ENCODE measurements at places on chromosomes 4 and X.

GRCh38 chrX:4239650-4240540 is 526.4 kb upstream of the PRKX start:
- DNase-seq = no peak

GRCh38 chr4:185817403-185817818 is 5.4 kb upstream of the SORBS2 start:
- DNase-seq = no peak

GRCh38 chr4:24979554-24979953 is 51.2 kb downstream of the LGI2 start:
- no peak for DNase-seq

DNA sequence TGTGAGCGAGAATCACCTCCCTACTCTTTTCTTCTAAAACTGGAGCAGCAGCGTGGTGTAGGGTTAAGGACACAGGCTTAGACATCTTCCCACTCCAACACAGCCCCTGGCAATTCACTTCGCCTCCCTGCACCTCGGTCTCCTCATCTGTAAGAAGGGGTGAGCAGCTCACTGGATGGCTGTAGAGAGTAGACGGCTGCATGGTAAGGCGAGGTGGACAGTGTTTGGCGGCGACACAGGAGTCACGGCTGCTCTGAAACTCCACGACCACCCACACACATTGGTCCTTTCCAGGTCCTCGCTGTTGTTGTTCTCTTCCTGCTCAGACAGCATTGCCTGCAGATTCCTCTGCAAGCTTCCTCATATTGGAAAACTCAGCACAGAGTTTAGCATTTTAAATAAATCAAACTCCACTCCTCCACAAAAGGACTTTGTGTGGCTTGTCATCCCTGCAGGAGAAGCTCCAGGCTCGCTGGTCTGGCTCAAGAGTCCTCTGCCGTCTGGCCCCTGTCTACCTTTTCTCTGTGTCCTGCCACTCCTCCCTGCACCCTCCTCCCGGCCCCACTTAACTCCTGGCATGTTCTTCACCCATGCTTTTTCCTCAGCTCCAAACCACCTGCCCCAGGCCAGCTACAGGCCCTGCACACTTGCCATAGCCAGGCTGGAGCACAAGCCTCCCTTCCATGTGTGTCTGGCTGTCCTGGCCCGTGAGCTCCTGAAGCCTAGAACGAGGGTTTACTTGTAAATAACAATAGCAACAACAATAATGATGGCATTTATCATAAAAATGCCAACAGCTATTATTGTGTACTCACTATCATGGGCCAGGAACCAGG is 41.3 kb upstream of the CRMP1 start:
- no peak for DNase-seq

GRCh38 chrX:39427492-39427891 is 626.2 kb downstream of the MID1IP1 start:
- no peak for DNase-seq

GRCh38 chr4:41658163-41658562 is 90.4 kb downstream of the PHOX2B start:
- DNase-seq = no peak

- no peak for DNase-seq
Measured at GRCh38 chr4:136056748-136057147, 1475.5 kb downstream of the PCDH18 start.

GRCh38 chr4:41299486-41299885 is 42.8 kb downstream of the UCHL1 start:
- no peak for DNase-seq

- no peak for DNase-seq
Measured at GRCh38 chr4:31080887-31081286, 360.7 kb downstream of the PCDH7 start.

DNA sequence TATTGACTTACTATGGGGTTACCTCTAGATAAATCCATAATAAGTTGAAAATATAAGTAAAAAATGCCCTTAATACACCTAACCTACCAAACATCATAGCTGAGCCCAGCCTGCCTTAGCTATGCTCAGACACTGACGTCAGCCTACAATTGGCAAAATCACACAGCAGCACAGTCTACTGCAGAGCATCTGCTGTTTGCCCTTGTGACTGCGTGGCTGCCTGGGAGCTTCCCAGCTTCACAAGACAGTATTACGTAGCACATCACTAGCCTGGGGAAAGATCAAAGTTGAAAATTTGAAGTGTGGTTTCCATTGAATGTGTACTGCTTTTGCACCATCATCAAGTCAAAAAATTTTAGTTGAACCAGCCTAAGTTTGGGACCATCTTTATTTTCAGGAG is 8.8 kb downstream of the HTT-AS start:
- no peak for DNase-seq

DNA sequence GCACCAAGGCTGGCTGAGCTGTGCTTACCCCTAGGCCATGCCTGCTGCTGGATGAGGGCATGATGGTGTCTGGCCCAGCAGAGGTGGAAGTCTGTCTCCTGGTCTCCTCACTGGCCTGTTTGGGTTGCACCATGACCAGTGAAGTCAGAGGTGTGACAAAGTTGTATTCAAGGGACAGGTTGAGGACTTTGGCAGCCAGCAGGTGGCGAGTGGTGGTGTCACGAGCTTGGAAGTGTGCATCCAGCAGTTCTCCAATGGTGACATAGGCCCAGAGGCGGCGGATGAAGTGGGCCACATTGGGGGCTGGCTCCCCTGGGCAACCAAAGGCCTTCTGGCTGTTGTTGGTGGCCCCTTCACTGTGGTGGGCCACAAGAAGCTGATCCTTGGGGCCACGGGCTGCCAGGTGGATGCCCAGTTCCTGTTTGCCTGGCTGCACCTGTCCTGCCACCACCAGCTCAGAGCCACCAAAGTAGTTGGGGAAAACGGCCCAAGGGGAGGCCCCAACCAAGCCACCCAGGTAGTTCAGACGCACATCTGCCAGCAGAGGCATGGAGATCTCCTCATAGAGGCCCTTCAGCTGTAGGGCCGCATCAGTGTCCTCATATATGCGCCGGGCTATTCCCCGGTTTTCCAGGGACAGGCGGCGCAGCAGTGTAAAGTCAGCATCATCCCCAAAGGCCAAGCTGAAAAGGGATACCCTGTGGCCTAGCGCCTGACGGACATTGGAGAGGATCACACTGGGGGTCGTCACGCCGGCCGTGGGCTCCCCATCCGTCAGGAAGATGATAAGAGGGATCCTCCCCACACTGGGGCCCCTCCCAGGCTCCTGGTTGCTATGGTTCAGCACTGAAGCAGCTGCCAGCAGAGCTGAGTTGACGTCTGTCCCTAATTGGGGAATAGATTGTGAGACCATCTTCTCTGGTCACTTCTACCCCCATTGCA is 39.7 kb downstream of the ITIH6 start:
- no peak for DNase-seq

GRCh38 chrX:97854086-97854485 is 970.4 kb downstream of the RPA4 start:
- DNase-seq = no peak

GRCh38 chr4:109978704-109979454 is 66.2 kb downstream of the EGF start:
- no peak for DNase-seq

- DNase-seq = no peak
Measured at GRCh38 chr4:107997794-107998193, 8.1 kb downstream of the HADH start.
